ENCODE measurements at places on chromosomes 7 and 10.

DNA sequence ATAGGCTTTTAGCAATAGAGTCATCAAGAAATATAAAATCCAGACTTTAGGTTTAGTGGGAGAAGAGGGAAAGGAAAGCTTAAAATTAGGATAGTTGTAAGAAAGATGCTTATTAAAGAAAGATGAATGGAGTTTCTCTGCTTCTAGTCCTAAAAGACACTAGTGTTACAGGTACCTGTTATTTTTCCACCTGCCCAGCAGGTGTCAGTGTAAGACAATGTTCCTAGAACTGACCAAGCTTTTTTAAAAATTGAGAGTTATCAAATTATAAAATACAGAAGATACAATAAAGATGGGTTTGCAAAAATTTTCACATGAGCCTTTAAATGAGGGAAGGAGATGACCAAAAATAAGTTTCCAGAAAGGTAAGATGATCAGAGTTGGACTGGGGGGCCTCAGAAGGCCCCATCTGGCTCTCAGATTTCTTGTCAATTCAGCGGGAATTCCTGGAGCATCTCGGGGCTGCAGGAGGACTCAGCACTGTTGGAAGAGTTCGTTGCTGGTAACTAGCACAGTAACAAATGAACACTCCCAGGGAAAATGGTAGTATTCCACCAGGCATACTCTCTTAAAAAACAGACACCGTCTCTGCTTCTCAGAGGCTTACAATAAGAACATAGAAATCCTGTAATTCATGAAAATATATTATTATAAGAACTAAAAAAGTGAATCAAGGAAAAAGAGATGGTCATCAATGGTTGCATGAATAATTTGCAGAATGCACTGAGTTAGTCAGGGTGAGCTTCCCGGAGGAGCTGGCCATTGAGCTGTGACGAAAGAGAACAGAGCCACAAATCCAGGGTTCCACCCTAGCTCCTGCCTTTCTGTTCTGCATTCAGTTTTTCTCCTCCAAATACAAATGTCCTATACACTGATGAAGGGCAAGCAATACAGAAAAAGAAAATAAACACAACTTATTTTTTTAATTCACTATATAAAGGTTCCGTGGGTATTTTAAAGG is 71.8 kb upstream of the PIK3CG start:
- DNase-seq = no peak

GRCh38 chr7:31125171-31125570 is 73.1 kb downstream of the ADCYAP1R1 start:
- no peak for DNase-seq

GRCh38 chr10:119616882-119617570 is 20.3 kb upstream of the TIAL1 start:
- DNase-seq = no peak

DNA sequence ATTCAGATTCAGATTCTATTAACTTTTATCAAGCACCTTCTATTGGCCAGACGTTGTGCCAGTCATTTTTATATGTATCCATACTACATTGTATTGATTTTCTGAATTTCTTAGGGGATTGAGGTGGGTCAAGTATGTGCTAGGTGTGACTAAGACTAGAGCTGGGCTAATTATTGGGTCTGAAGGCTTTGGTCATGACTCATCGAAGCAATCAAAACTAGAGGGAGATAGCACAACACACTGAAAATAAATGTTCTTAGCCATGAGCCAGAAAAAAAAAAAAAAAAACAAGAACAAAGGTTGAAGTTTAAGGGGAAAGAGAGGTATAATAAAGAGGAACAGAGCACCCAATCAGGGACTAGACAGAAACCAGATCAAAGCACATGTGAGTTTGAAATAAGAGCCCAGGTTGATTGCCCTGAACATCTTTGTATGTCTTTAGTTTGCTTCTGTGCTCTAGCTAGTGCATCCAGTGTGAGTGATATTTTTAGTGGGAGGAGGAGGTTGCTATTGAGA is 171.6 kb upstream of the FOXP2 start:
- no peak for DNase-seq

GRCh38 chr7:27099453-27100370 is 2.8 kb downstream of the HOXA2 start:
- no peak for DNase-seq

GRCh38 chr7:145884716-145885514 is 231.7 kb upstream of the CNTNAP2 start:
- DNase-seq = no peak

DNA sequence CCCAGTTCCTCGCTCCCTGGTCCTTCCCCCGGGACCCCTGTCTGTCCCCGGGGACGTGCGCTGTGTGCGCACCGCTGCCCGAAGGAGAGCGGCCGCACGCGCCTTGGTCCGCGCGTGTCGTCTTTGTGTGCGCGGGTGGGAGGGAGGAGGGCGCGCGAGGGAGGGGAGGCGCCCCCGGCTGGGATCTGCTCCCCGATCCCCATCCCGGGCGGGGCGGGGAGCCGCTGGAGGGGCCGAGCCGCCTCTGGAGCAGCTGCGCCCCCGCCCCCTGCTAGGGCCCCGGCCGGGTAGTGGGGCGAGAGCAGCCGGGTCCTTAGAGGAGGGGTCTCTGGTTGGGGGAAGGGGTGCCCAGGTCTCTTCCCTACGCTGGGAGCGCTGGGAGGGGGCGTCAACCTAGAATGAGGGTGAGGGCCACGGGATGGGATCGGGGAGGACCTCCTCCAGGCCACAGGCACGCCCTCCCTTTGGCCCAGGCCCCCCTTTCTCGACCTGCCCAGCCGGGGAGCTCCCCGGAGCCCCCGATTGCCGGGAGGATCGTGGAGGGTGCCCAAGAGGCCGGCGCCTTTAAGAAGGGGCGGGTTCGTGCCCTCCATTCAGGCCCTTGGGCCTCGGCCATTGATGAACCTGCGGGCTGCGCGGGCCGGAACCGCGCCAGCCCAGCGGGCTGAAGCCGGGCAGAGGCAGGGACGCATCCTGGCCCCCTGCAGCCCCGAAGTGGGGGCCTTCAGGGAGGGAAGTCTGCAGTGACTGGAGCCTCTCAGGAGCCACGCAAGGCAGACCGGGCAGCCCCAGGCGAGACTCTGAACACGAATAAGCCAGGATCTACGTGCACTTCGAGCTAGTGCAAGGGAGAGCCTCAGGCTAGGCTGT is 678 bp downstream of the SH2B2 start:
- DNase-seq = no peak

DNA sequence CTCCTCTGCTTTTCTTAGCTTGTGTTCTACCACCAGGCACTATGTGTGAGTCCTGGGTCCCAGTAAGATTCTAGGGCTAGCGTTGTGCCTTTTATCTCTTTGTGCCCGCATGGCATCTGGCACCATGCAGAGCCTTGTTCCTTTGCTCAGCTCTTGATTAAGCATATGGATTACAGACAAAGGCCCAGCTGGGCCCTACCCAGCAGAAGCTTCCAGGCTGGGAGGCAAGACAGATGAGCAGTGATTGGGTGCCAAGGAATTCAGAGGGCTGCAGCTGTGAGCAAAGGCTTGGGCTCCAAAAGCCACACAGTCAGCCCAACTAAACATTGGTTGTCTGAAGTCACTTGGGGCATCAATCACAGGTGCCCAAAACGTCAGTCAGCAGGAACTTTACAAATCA is 2.0 kb downstream of the ACSM6 start:
- DNase-seq = no peak

DNA sequence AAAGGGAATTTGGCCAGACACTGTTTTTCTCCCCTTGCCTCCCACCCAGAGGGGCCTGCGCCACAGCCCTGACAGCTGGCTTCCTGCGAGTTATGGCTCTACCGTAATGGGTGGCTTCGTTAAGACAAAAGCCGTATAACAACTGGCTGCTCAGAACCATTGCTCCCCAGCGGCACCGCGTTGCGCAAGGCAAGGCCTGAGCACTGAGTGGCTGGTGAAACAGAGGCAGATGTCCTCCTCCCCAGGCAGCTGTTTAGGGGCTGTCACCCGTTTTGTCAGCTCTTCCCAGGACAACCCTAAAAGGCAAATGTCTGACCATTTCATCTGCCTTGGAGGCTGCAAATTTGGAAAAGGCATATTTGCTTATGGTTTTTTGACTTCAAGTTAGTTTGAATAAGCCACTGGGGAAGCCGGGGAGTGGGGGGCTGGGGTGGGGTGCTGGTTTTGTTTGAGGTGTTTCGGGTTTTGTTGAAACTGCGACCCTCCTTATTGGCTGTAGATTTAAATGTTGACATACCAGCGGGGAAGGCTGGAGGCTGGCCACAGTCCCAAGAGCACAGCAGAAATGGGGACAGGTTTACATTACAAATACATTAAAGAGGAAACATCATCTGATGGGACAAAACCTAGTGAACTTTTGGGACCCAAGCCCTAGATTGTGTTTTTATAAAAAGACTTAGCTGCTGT is 681 bp upstream of the SPOCK2 start:
- DNase-seq = peak; percentile 62

DNA sequence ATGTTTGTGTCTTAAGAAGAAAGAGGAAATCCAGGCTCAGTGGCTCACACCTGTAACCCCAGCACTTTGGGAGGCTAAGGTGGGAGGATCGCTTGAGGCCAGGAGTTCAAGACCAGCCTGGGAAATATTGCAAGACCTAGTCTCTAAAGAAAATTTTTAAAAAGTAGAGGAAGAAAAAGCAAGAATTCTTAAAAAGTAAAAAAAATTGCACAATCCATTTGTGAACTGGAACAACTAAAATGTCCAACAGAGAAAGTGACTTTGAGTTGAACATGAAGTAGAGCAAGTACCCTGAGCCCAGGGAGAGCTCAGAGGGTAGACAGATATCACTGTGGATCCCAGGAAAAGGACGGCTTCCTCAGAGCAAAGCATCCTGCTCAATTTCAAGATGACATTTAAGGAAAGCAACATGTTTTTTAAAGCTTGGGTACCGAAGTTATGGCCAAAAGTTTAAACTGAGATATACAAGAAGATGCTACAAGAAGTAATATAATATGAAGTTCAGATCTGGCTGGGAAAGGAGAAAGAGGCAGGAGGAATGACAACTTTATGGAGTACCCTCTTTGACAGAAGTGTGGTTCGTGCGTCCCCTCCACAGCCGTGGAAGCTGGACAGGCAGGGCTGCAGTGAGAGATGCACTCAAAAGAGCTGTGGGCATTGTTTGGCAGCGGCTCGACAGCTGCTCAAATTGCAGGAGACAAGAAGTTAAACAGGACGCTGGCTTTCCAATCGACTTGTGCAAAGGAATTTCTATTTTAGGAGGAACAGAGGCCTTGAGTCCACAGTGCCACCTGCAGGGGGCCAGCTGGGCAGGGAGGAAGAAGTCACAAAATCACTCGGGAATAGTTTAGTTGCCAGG is 201.3 kb downstream of the JCAD start:
- DNase-seq = peak; percentile 73

GRCh38 chr7:28573059-28573553 is 160.8 kb downstream of the CREB5 start:
- peak; percentile 55 for DNase-seq

DNA sequence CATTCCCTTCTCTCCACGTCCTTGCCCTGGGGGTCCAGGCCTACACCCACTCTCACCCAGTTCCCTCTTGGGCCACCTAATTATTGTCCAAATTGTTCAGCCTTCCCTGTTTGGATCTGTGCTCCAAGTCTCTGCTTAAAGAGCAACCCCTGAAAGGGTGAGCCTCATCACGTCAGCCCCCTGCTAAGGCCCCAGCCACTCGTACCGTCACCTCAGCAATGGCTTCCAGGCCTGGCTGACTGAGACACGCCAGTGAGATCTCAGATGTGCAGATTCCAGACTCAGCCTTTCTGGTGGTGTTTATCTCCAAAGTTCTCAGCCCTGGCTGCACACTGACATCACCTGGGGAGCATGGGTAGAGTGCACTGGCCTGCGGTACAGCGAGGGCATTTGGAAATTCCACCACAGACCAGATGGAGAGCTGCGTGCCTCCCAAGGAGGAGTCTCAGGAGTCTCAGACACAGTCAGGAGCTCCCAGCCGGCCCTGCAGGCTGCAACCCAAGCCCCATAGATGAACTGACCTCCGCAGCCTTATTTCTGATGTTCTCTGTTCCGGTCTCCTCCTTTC is 87.5 kb downstream of the PRKAG2 start:
- no peak for DNase-seq

- DNase-seq = no peak
Measured at GRCh38 chr10:77791506-77791905, 135.0 kb downstream of the DLG5 start.

- no peak for DNase-seq
Measured at GRCh38 chr10:133401981-133402725, 8.2 kb downstream of the MTG1 start.

GRCh38 chr7:29035044-29035740 is 77.1 kb upstream of the TRIL start:
- DNase-seq = no peak

GRCh38 chr10:8794860-8795259 is 740.4 kb downstream of the GATA3 start:
- DNase-seq = no peak

GRCh38 chr7:51517187-51517586 is 200.6 kb upstream of the COBL start:
- DNase-seq = no peak

- DNase-seq = no peak
Measured at GRCh38 chr7:76278540-76278939, 23.9 kb upstream of the HSPB1 start.

- no peak for DNase-seq
Measured at GRCh38 chr7:93949423-93949822, 27.9 kb downstream of the GNG11 start.

GRCh38 chr7:103856929-103857328 is 132.5 kb downstream of the RELN start:
- no peak for DNase-seq

DNA sequence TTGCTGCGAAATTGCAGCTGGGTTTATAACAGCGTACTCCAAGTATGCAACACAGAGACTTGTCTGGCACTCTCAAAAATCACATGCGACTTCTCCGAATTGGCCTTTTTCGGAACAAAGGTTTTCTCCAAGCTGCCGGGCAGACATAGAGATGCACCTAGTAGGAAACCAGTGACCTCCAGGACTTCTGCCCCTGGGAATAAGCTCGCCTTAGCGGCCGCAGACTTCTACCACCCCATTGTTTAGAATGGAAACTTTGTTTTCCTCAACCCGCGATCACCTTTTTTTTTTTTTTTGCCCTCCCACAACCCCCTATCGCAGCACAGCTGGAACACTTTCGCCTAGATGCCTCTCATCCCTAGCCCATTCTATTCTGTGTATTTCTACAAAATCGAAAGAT is 4.9 kb upstream of the HOXA10 start:
- DNase-seq = no peak

GRCh38 chr10:103231047-103231551 is 14.6 kb upstream of the RPEL1 start:
- DNase-seq = no peak

DNA sequence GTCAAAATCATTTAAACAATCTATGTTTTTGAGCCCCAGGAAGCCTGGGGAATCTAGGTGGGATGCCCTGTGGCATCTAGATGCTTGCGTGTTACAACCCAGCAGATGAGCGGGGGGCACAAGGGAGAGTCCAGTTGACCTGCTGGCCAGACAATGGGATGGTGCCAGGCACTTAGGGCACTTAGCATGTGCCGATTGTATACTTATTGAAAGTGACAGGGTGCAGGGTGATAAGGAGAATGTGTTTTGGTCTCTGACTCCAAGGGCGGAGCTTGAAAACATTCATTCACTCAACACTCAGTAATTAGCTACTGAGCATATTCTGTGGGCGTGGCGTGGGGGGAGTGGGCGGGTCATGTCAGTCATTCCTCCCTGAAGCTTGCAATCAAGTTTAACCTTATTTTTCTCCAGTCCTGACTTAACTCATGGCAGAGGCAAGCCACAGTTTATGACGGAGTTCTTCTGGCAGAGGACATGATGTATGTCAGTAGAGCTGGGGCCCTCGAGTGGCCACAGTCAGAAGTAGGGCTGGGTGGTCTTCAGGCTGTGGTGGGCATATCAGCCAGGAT is 115.1 kb downstream of the PRKCQ start:
- DNase-seq = no peak

All from heart left ventricle (tissue), 16 donors.